GM20000 (cell line): ENCODE measurements at places on chromosomes 16 and 17.

GRCh38 chr17:75769536-75769935 is 4.5 kb upstream of the GALK1 start:
- no peak for DNase-seq

- peak; percentile 51 for DNase-seq
Measured at GRCh38 chr16:28977703-28978662, 3.4 kb downstream of the SPNS1 start.

- no peak for DNase-seq
Measured at GRCh38 chr16:83171396-83171795, 544.6 kb downstream of the CDH13 start.

DNA sequence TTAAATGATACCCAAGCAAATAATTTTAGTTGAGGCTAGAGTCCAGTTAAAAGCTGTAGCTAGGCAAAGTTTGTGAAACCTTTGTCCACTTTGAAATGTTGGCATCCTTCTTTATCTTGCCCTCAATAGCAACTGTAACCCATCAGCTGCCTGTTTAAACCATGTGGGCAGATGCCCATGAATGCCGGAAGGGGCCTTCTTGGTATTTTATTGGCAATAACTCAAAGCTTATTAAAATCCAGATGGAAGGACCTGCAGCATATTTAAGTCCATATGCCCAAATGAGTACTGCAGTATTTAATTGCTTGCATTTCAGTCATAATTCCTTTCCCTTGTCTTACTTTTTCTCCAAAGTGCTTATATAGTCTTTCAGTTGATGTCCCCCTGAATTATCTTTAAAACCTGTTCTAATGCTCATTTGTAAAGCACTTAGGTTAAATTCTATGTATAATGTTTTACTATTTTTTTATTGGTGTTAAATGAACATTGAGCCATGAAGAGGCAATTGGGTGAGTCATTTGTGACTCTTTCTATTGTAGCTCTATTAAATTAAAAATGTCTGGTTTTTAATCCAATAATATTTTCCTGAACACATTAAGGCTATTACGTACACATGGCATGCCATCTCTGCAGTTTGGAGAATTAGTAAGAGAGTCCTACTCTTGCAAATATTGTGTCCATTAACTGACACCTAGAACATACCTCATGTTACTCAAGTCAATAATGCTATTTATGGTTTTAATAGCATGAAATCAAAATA is 225.3 kb downstream of the KCNJ2 start:
- no peak for DNase-seq

GRCh38 chr17:1905190-1905913 is 75.5 kb downstream of the RPA1 start:
- no peak for DNase-seq

DNA sequence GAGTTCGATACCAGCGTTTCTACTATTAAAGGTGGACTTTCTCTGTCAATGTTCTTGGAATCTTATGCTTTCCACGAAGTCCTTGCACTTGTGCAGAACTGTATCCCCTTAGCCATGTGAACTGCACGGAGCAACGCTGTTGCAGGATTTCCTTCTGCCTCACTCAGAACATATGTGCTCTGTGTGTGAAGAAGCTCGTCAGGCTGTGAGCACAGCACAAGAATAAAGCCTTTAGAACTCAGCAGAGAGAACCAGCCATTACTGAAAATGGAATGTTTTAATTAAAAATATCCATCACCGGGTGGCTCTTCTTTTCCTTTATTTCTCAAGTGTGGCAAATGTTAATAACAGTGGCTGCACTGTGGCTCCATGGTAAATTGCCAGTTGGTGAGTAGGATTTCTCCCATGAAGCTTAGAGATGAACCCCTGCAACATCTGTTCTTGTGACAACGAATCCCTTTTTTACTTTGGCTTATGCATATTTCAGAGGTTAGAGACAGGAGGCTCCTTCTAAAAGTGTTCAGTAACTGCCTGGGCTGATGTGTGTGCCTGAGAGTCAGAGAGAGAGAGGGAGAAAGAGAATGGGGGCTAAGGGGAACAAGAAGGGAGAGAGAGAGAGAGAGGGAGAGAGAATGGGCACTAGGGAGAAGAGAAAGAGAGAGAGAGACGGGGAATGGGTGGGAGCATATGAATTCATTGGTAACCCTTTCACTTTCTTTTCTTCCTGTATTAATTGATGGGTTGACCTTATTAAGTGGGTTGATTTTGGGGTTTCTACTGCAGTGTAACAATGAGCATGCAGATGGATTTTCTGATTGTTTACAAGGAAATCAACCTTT is 50.0 kb downstream of the RPTOR start:
- DNase-seq: no peak

- DNase-seq: no peak
Measured at GRCh38 chr16:24936151-24936550, 79.0 kb downstream of the ARHGAP17 start.
